IMR-90 (cell line): ENCODE measurements at places on chromosomes 3 and 15. TPM values are rescaled to one million over a fixed set of nuclear protein-coding genes. Genes with fewer than 3 reads are reported as not detected.

GRCh38 chr3:156675830-156676767 lies 1.7 kb downstream of the TIPARP start:
- DNase-seq = peak; percentile 86
- peak overlapping the region; percentile 61 for H3K27ac ChIP-seq
- peak overlapping the region; percentile 71 for H3K4me3 ChIP-seq
- H3K27me3 ChIP-seq = no peaks in the 10 kb centered on the region
- H3K36me3 ChIP-seq = peaks cover 16% of the 10 kb centered on the region

- no peak overlapping the region for H3K27ac ChIP-seq
- peaks cover 26% of the 10 kb centered on the region for H3K36me3 ChIP-seq
Observed at GRCh38 chr3:10289787-10290355, 2.9 kb downstream of the GHRL start.

- H3K36me3 ChIP-seq = no peaks in the 10 kb centered on the region
- H3K4me1 ChIP-seq = no peaks in the 10 kb centered on the region
- H3K27ac ChIP-seq = no peak overlapping the region
- peaks cover 54% of the 10 kb centered on the region for H3K27me3 ChIP-seq
Observed at GRCh38 chr15:72174551-72175165, 22.9 kb downstream of the GRAMD2A start.

- no peaks in the 10 kb centered on the region for H3K36me3 ChIP-seq
- H3K27me3 ChIP-seq = no peaks in the 10 kb centered on the region
- peak; percentile 36 for DNase-seq
- H3K4me1 ChIP-seq = peaks cover 7% of the 10 kb centered on the region
- H3K4me3 ChIP-seq = no peak overlapping the region
Observed at GRCh38 chr15:67006083-67007065, 59.0 kb upstream of the SMAD3 start.

DNA sequence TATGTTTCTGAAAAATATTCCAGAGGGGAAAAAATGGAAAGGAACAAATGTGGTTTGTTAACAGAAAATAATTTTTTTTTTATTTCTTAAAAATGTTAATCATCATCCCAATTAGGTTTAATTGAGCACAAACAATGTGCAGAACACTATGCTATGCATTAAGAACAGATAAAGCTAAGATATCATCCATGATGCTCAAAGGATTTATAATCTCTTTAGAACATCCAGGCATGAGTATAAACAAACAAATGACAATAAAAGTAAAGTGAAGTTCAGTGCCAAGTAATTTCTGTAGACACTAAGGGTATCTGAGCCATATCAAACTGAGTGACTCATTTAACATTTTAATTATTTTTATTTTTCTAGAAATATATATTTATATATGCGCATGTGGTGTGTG lies 732.2 kb downstream of the NAALADL2 start:
- no peaks in the 10 kb centered on the region for H3K4me1 ChIP-seq
- no peak overlapping the region for H3K27ac ChIP-seq
- H3K4me3 ChIP-seq = no peak overlapping the region

DNA sequence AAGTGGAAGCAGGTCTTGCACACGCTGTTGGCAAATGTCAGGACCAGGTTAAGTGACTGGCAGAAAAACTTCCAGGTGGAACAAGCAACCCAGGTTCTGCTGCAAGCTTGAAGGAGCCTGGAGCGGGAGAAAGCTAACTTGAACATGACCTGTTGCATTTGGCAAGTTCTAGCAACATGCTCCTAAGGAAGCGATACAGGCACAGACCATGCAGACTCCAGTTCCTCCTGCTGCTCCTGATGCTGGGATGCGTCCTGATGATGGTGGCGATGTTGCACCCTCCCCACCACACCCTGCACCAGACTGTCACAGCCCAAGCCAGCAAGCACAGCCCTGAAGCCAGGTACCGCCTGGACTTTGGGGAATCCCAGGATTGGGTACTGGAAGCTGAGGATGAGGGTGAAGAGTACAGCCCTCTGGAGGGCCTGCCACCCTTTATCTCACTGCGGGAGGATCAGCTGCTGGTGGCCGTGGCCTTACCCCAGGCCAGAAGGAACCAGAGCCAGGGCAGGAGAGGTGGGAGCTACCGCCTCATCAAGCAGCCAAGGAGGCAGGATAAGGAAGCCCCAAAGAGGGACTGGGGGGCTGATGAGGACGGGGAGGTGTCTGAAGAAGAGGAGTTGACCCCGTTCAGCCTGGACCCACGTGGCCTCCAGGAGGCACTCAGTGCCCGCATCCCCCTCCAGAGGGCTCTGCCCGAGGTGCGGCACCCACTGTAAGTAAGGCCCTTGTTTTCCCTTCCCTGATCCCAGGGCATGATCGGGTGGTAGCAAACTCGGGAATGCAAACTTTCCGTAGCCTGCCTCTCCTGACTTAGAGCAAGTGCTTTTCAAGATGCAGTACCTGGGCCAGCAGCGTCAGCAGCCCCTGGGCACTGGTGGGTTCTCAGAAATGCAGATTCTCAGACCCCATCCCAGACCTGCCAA lies 759 bp downstream of the GALNT15 start:
- H3K4me3 ChIP-seq = peak overlapping the region; percentile 76
- no peaks in the 10 kb centered on the region for H3K27me3 ChIP-seq
- H3K4me1 ChIP-seq = peaks cover 38% of the 10 kb centered on the region
- peak overlapping the region; percentile 85 for H3K27ac ChIP-seq
- H3K36me3 ChIP-seq = peaks cover 4% of the 10 kb centered on the region

- H3K27me3 ChIP-seq = peaks cover 14% of the 10 kb centered on the region
- no peaks in the 10 kb centered on the region for H3K36me3 ChIP-seq
- H3K4me1 ChIP-seq = peaks cover 20% of the 10 kb centered on the region
- DNase-seq = peak; percentile 82
- no peak overlapping the region for H3K27ac ChIP-seq
Observed at GRCh38 chr3:197367081-197367780, 68.8 kb upstream of the DLG1 start.

- no peak for DNase-seq
- H3K4me3 ChIP-seq = no peak overlapping the region
- no peaks in the 10 kb centered on the region for H3K4me1 ChIP-seq
- H3K36me3 ChIP-seq = no peaks in the 10 kb centered on the region
- H3K27ac ChIP-seq = no peak overlapping the region
Observed at GRCh38 chr3:176275113-176275512, 922.2 kb downstream of the TBL1XR1 start.

GRCh38 chr3:5767304-5767703 lies 579.8 kb downstream of the EDEM1 start:
- no peak overlapping the region for H3K27ac ChIP-seq
- H3K36me3 ChIP-seq = no peaks in the 10 kb centered on the region
- H3K4me1 ChIP-seq = no peaks in the 10 kb centered on the region
- H3K27me3 ChIP-seq = no peaks in the 10 kb centered on the region
- no peak overlapping the region for H3K4me3 ChIP-seq

DNA sequence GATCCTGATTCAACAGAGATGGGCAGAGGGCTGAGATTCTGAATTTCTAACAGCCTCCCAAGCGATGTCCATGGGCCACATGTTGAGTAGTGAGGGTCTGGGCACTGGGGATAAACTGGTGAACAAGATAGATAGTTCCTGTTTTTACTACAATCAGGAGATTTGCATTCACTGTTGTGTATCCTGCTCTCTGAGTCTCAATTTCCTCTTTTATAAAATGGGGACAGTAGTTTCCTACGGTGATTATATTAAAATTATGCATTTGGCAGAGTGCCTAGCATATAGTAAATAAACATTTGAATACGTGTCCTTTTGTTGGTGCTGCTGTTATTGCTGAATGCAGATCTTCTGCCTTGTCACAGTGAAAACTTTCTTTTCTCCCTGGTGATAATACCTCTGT lies 102.5 kb downstream of the MYH15 start:
- no peaks in the 10 kb centered on the region for H3K36me3 ChIP-seq
- H3K27me3 ChIP-seq = no peaks in the 10 kb centered on the region; the same call in 1 of the 2 replicates
- no peaks in the 10 kb centered on the region for H3K4me1 ChIP-seq
- DNase-seq = no peak

- H3K27ac ChIP-seq = peak overlapping the region; percentile 80; the same call in 1 of the 2 replicates
- peaks cover 33% of the 10 kb centered on the region for H3K4me1 ChIP-seq
- DNase-seq = peak; percentile 80
- no peak overlapping the region for H3K4me3 ChIP-seq
- H3K36me3 ChIP-seq = peaks cover 65% of the 10 kb centered on the region
Observed at GRCh38 chr3:123632161-123632655, 47.4 kb upstream of the HACD2 start.

DNA sequence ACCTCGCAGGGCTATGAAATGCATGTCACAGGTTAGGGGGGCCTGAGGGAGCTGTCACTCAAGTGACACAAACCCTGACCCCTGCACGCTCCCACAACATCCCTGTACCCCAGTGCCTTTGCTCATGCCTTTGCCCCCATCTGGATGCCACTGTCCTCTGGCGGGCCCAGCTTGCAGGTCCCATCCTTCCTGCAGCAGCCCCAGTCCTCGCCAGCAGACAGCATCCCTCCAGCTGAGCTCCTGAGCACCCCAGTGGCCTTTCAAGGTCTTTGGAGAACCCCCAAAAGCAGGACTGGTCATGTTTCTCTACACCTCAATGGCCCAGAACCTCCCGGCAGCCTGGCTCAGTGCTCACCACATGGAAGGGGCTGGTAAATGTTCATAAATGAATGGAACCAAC lies 170.4 kb downstream of the ADAMTS17 start:
- H3K27me3 ChIP-seq = no peaks in the 10 kb centered on the region
- no peak overlapping the region for H3K27ac ChIP-seq
- no peak overlapping the region for H3K4me3 ChIP-seq
- no peak for DNase-seq
- no peaks in the 10 kb centered on the region for H3K4me1 ChIP-seq

DNA sequence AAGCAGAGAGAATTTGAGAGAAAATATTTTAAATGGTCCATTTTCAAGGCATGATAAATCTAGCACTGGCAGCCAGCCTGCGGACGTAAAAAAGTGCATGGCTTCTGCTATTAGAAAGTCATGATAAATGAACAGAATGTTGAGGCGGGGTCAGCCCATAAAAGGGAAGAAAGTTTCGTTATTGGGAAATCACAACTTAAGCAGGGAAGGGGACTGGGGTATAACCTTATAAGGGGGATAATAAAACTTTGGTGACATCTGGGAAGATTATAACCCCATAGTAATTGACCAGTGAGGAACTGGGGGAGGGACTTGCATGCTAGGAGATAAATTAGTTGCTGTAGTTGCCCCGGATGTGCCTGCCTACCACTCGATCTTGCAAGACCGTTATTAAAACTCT lies 88.4 kb upstream of the PLSCR4 start:
- H3K4me1 ChIP-seq = no peaks in the 10 kb centered on the region
- no peaks in the 10 kb centered on the region for H3K27me3 ChIP-seq
- H3K27ac ChIP-seq = no peak overlapping the region
- no peak for DNase-seq
- no peak overlapping the region; the same call in 1 of the 2 replicates for H3K4me3 ChIP-seq
- H3K36me3 ChIP-seq = no peaks in the 10 kb centered on the region

DNA sequence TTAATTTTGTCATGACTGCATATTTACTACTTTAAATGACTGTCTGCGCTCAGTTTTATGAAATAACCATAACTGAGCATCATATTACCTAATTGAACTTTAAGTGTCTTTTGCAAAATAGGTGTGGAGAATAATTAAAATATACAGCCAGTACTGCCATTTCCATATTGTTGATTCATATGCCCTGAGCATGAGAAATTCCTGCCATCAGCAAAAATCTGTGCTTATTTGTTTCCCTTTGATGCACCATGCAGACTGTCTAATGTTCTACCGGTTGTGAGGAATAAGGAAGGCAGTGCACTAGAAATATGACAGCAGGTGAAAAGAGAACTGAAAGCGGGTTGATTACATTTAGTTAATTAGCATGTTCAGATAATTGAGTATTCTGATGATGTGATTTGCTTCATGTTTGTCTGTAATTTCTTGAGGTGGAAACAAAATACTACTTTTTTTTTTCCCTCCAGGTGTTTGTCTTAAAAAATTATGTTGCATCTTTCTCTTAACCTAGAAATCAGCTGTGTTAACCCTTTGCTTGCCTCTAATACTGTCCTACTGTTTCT lies 229.4 kb upstream of the AZI2 start:
- H3K27ac ChIP-seq = no peak overlapping the region
- H3K4me3 ChIP-seq = no peak overlapping the region
- no peaks in the 10 kb centered on the region for H3K4me1 ChIP-seq
- no peaks in the 10 kb centered on the region for H3K36me3 ChIP-seq
- no peak for DNase-seq

DNA sequence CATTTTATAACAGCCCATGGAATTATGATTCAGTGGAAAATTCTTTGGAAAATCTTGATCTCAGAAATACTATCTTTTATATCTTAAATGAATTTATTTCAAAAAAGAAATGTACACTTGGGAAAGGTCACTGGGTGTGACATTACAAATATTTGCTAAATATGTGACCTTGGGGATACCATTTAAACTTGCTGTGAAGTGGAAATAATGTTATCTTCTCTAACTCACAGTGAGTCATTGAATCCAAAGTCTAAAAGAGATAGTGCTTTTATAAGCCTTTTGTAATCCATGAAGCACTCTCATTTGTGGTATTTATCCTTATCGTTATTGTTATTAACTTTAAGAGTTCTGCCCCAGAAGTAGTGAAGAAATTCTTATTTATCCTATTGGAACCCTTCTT lies 289.8 kb upstream of the SEMA6D start:
- DNase-seq = peak; percentile 23
- no peaks in the 10 kb centered on the region for H3K36me3 ChIP-seq
- no peak overlapping the region for H3K4me3 ChIP-seq
- H3K27me3 ChIP-seq = no peaks in the 10 kb centered on the region
- H3K27ac ChIP-seq = no peak overlapping the region

DNA sequence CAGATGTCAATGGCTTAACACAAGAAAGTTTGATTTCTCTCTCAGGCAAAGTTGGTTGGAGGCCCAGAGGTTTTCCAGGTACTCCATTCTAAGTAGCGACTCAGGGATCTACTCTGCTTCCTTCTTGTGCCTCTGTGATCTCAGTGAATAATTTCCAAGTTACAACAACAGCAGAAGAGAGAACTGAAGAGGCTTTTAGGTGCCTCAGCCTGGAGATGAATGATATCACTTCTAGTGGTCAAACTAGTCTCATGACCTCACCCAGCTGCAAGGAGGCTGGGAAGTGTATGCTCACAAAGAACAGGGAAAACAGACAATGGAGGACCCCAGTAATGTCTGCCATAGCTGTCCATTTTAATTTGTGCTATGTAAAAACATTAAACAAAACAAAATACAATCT lies 4.6 kb upstream of the PRICKLE2 start:
- H3K4me1 ChIP-seq = peaks cover 5% of the 10 kb centered on the region
- no peak overlapping the region for H3K4me3 ChIP-seq
- peak; percentile 78 for DNase-seq
- H3K27me3 ChIP-seq = no peaks in the 10 kb centered on the region

DNA sequence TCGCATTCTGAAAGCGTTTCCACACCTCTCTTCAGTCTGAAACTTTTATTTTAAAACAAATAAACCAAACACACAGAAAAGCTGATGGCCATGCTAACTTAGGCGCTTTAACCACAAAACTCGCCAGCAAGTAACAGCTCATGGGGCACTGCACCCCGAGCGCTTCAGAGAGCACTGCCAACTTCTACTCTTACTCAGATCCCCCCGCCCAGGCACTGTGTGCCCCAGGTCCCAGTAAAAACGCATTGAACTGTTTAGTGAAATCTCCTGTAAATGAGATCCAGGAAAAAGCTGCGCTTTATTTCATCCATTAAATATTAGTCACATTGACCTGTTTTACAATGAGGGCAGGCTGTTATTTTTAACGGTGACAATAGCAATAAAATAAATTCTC lies 99.7 kb downstream of the LRIG1 start:
- no peak overlapping the region for H3K4me3 ChIP-seq
- no peak overlapping the region for H3K27ac ChIP-seq
- DNase-seq = no peak
- H3K36me3 ChIP-seq = peaks cover 58% of the 10 kb centered on the region
- peaks cover 23% of the 10 kb centered on the region for H3K4me1 ChIP-seq

ZSCAN2 gene
- 10.4 and 11.1 TPM in 2 replicates for polyA plus RNA-seq

ANKUB1 gene
- not detected in 2 replicates for polyA plus RNA-seq

CCNB2 gene
- 45.2 and 54.6 TPM in 2 replicates for polyA plus RNA-seq

TRIM71 gene
- polyA plus RNA-seq = not detected in 2 replicates

TMEM212 gene
- polyA plus RNA-seq = not detected in 2 replicates
